ENCODE measurements at places on chromosomes 12 and 14.

- no peak for DNase-seq
Observed at GRCh38 chr14:81452341-81453133, 52.4 kb upstream of the STON2 start.

GRCh38 chr12:114659084-114659483 lies 24.9 kb downstream of the TBX3 start:
- DNase-seq = no peak

DNA sequence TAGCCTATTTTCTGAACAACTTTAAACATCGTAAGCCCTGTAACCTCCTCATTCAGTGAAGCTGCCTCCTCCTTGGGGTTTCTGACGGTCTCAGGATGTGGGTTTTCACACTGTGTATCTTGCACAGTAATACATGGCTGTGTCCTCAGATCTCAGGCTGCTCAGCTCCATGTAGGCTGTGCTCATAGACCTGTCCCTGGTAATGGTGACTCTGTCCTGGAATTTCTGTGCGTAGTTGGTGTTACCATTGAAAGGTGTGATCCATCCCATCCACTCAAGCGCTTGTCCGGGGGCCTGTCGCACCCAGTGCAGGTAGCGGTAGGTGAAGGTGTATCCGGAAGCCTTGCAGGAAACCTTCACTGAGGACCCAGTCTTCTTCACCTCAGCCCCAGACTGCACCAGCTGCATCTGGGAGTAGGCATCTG lies 980.5 kb downstream of the TMEM121 start:
- no peak for DNase-seq

DNA sequence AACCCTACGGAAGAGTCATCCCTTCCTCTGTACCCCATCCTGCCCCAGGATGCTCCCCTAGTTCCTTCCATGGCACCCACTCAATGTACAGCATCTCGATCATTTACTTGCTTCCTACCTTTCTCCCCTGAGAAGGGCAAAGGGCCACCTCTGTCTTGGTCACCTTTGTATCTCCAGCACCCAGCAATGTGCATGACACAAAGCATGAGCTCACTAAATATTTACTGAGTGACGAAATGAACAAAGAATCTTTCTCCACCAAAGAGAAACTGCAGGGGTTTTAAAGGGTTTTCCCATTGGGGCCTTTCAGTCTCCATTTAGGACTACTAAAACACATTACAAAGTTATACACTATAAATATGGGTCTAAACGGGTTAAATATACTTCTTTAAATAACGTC lies 30.6 kb downstream of the ATG14 start:
- DNase-seq = no peak

DNA sequence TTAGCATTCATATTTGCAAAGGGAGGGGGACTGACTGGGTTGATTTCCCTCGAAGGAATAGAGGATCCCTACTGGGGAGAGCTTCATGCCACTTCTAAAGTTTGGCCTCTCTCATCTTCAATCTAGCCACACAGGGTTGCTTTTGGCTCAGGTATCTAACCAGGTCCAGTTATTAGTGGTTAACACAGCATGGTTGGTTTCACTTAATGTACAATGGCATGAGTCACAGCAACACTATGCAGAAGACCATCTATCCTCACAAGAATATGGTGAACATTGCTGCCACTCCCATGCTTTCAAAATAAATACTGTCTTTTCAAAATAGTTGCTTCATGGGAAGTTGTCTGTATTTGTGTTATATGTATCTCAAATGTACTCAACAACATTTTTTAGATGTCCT lies 6.6 kb upstream of the RAB3IP start:
- DNase-seq = no peak

DNA sequence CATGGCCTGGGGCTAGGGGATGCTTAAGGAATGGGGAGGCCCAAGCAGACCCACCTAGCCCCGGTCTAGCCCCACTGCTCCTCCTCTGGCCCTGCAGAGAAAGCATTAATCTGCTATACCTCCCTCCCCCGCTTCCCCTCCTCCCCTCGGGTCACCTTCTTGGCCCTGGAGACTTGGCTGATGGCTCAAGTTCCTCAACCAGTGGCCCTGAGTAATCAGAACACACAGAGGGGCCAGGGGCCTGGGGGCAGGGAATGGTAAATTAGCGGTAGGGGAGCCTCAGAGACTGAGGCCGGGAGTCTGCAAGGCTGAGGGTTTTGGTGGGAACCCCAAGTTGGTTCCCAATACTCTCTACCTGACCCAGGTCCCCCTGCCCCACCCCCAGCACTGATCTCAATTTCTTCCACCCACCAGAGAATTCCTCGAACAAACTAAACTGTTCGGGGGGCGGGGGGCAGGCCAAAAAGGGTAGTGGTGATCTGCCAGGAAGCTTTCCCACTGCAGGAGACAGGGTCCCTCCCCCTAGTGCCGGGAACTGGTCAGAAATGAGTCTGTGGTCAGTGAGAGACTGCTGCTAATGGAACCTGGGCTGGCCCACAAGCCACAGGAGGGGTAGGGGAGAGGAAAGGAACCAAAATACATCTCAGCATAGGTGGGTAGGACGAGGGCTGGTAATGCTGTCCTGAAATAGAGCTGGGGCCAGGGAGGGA lies 12.8 kb upstream of the SMARCD1 start:
- no peak for DNase-seq

GRCh38 chr12:47848853-47849252 lies 29.1 kb upstream of the HDAC7 start:
- no peak for DNase-seq

DNA sequence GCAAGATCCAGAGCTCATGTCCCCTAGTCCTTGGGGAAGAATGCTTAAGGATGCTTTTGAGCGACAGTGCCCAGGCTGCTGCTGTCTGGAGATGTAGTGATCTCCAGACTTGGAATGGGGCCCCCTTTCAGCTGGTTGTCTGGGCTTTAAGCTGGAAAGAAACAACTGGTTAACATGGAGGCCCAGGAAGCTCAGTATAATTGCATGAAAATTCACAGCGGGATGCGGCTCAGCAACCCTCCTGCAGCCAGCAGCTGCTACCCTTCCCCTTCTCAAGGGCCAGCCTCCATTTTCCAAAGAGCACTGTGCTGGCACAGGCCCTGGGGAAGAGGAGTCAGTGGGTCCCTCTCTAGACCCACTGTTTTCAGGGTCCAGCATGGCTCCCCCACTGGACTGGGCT lies 26.3 kb downstream of the RAB35 start:
- DNase-seq = no peak

- DNase-seq = no peak
Observed at GRCh38 chr14:30082486-30082885, 154.8 kb upstream of the PRKD1 start.

- no peak for DNase-seq
Observed at GRCh38 chr14:52121441-52121840, 52.6 kb upstream of the NID2 start.

GRCh38 chr12:77578466-77579220 lies 252.1 kb upstream of the NAV3 start:
- DNase-seq = no peak

DNA sequence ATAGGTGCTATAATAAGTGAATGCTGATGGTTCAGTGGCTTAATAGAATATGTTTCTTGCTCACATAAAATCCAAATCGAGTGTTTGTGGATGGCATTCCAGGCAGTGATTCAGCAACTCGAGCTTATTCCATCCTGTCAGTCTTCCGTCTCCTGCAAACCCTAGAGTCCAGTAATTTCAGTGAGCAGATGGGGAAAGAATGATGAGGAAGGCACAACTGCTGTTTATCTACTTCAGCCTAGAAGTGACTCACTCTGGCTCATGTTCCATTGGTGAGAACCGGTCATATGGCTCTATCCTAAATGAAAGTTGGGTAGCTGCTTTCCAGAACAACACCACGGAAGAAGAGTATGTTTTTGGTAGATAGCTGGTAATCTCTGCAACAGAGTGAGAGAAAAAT lies 421.8 kb upstream of the PDE3A start:
- DNase-seq = no peak

Data from activated T-helper 1 cell treated with anti-CD3 and anti-CD28 coated beads, Interleukin-2, amount 50 U/mL, for 16 hours (primary cell).